ENCODE measurements at places on chromosomes 16 and 17.

- DNase-seq = no peak
Observed at GRCh38 chr16:19939553-19939952, 54.9 kb upstream of the GPRC5B start.

- no peak for DNase-seq
Observed at GRCh38 chr17:7491583-7491982, 7.4 kb downstream of the POLR2A start.

- no peak for DNase-seq
Observed at GRCh38 chr17:56909742-56910508, 3.9 kb downstream of the TRIM25 start.

DNA sequence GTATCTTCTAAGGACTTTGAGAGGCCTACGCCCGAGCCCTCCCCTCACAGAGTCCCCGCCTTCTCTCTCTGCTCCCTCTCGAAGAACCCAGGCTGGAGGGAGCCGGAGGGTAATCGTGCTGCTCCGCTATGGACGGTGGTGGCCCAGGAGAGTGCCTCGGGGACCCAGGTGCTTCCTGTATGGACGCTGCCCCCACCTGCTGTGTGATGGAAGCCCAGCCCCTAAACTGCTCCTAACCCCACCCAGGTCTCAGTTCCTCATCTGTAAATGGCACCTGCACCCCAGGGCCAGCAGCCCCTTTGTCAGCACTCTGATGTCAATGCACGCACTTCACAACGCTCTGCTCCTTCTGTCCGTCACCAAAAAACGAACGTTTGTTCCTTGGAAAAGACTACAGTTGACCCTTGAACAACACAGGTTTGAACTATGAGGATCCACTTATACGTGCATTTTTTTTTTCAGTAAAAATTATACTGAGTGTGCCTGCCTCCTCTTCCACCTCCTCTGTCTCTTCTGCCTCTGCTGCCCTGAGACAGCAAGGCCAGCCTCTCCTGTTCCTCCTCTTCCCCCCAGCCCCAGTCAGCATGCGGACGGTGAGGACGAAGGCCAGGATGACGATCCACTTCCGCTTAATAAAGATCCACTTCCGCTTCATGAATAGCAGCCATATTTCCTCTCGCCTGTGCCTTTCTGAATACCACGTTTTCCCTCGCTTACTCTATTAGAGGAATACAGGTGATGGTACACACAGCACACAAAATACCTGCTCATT lies 118.3 kb downstream of the BANP start:
- no peak for DNase-seq

- DNase-seq = no peak
Observed at GRCh38 chr16:4322121-4323052, 6.5 kb downstream of the GLIS2 start.

- DNase-seq = no peak
Observed at GRCh38 chr16:58211245-58211644, 13.3 kb upstream of the CSNK2A2 start.

GRCh38 chr17:30782206-30782605 lies 42.3 kb downstream of the CRLF3 start:
- DNase-seq = no peak

DNA sequence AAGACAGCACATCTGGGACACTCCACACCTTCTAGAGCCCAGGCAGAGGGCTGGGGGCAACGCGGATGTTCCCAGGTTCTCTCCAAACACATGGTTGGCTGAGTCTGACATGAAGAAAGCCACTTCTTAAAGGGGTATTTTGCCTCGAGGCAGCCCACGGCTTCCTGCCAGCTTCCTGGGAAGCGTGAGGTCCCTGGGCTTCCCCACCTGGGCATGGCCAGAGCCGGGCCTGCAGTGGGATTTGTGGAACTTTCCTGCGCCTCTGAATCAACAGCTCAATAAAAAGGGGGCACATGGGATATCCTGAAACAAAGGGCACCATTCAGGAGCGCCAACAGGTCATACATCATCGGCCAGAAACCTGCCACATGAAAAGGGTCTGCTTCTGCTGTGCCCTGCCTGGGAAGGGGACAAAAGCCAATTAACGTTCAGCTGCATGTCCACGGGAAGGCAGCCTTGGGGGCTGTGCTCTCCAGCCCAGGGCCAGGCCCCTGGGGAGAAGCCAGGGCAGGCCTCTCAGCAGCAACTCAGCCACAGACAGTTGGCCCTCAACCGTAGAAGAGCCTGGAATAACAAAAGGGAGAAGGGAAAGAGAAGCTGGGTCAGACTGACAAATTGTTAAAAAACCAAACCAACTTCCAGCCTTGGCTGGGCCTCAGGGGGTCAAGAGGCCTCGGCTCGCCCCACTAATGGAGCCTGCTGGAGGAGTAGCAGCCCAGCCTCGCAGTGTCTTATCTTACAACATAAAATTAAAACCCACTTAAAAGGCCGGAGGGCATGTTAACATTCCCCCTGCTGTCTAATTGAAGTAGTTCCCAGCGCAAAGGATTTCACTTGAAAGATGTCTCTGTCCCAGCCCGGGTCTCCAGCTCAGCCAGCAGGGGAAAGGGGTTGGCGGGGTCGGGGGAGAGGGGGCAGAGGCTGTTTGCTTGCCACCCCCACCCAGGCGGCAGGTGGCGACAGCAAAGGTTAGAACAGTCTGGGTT lies 34.2 kb downstream of the TBX4 start:
- DNase-seq = peak; percentile 12

All from Jurkat, Clone E6-1 (cell line).